ENCODE measurements at places on chromosomes 12 and 14.

GRCh38 chr12:23221066-23221465 is 596.1 kb downstream of the ETNK1 start:
- no peak for DNase-seq

DNA sequence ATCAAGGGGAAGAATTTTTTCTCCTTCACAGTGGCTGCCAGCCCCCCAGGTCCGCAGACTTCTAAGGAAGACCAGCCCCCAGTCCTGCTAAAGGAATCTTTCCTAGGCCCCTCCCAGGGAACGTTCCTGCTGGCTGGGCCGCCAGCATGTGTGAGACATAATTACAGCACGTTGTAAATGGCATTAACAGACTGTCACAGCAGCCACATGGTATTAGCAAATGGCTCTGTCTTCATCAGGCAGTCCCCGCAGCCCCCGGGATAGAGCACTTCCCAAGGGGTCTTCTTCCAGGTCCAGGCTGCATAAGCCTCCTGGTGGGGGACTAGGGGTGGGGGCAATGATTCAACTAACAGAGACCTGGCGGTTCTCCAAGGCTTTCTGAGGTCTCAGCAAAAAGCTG is 34.9 kb upstream of the FAM222A start:
- no peak for DNase-seq

- DNase-seq: no peak
These were observed 413.8 kb upstream of the SOX5 start for GRCh38 chr12:24363177-24363754.

- DNase-seq: no peak
These were observed 268.7 kb downstream of the ZFP36L1 start for GRCh38 chr14:68523989-68524725.

- DNase-seq: no peak
These were observed 3.8 kb upstream of the ITGB7 start for GRCh38 chr12:53210843-53211242.

DNA sequence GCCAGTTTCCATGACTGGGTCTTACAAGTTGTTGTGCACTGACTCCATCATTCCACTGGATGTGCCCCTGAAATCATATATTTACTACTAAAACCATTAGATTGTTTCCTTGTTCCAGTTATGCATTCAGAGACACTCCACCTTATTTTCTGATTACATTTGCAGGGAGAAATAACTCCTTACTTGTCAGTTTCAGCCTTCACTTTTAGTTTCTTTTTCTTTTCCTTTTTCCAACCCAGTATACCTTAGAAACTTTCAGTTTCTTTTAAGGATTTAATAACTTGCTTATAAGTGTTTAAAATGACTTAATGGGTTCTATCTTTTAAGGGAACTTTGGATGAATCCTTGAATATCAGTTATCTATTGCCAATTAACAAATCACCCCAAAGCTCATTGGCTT is 39.9 kb downstream of the MRPL42 start:
- no peak for DNase-seq

- DNase-seq: no peak
These were observed 15.3 kb downstream of the TCHP start for GRCh38 chr12:109915171-109916040.
